ENCODE measurements at places on chromosomes 13 and 19.

DNA sequence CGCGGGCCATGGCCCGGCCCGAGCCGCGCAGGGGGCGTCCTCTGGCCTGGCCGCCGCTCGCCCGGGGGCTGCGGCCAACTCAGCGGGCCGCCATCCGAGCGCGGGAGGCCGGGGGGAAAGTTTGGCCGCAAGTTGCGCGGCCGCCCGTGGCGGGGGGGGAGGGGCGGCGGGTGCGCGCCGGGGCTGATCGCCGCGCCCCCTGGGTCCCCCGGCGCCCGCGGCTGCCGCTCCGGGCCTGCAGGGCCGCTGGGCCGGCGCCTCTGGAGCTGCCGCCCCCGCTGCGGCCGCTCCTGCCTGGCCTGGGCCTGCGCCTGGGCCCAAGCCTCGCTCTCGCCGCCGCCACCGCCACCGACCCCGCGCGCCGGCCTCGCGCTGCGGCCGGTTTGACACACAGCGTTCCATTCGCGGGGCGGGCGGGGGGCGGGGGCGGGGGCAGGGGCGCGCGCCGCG, at the start of gene NR2F6:
Gene NR2F6 (minus strand): TSS at position 385 of the 450 bp plus-strand sequence. CDS start 699 bp downstream, outside the sequence.
- no peak for DNase-seq

GRCh38 chr19:34675250-34675649, 1.7 kb downstream of the SCGB2B2 start:
- no peak for DNase-seq

- peak; percentile 65 for DNase-seq
Observed at GRCh38 chr19:6476155-6476895, 5.3 kb downstream of the DENND1C start.

- DNase-seq: no peak
Observed at GRCh38 chr13:80055847-80056246, 285.1 kb downstream of the SPRY2 start.
